Activated CD4-positive, CD25-positive, alpha-beta regulatory T cell treated with anti-CD3 and anti-CD28 coated beads, Interleukin-2, amount 50 U/mL, for 72 hours (primary cell): ENCODE measurements at places on chromosomes 2 and 18.

DNA sequence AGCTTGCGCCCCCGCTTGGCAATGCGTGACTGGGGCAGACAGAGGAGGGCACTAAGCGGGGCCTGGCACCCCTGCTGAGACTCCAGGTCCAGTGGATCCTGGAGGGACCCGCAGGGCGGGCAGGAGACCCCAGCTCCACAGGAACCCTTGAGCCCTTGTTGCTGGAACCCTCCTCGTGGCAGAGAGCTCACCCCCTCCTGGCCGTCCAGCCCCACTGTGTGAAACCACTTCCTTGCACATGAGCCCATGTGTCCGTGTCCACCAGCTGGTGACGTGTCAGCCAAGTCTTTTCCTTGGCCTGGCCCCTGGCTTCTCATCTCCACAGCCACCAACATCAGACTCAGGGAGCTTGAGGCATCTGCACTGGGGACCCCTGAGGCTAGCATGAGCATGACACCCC, 38.0 kb downstream of the BIN1 start:
- DNase-seq, result no peak

DNA sequence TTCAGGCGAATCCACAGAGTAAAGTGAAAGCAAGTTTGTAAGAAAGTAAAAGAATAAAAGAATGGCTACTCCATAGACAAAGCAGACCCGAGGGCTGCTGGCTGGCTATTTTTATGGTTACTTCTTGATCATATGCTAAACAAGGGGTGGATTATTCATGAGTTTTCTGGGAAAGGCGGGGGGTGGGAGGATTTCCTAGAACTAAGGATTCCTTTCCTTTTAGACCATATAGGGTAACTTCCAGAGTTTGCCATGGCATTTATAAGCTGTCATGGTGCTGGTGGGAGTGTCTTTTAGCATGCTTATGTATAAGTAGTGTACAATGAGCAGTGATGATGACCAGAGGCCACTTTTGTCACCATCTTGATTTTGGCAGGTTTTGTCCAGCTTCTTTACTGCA, 59.8 kb downstream of the SLC4A3 start:
- no peak for DNase-seq

- DNase-seq, result no peak
These were observed 388.3 kb downstream of the NR4A2 start for GRCh38 chr2:155944218-155944617.

DNA sequence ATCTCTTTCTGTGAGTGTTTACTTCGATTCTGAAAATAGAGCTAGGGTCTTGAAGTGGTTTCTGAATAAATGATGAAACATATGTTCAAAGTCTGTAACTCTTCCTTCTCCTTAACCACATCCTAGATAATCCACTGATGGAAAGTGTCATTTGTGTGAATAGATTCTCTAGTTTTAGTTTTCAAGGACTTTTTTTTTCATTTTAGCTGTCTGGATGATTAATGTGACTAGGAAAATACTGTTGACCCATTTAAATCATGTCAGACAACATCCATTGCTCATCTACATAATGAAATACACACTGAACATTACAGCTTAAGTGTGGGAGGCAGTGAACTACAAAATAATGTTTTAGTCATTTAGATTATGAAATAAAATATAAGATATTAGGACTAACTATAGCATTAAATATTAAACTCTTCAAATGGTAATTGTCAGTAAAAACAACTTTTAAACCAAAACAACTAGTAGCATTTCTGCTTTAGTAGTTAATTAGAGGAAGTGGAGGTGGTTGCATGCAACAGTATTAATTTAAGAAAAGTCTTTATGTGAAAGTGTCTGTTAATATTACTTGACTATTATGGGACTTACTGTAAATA, 39.1 kb upstream of the DLX1 start:
- no peak for DNase-seq

DNA sequence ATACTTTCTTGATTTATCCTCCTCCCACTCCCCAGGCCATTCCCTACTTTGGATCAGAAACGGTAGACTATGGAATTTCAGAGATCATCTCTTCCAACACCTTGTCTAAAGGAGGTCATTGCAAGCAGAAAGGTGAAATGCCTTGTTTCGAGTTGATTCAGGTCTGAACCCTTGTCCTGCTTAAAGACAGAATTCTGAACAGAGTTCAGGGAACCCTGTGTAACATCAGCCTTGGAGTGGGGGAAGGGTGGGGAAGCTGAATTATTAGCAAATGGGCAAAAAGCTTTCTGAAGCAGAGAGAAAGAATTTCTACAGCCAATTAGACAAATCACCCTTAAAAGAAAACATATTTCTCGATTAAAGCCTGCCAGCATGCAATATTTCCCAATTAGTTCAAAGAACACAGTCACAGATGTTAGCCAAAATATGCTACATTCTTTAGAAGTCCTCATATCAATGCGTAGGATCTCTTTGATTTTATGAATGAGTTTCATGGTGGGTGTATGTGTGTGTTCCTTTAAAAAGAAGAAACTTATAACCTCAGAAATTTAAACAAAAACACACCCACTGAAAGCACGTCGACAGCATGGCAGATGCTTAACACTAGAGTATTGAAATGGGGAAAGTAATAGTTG, 353.1 kb downstream of the RND3 start:
- DNase-seq, result no peak

- no peak for DNase-seq
These were observed 624.9 kb upstream of the FANCL start for GRCh38 chr2:58866040-58866439.

DNA sequence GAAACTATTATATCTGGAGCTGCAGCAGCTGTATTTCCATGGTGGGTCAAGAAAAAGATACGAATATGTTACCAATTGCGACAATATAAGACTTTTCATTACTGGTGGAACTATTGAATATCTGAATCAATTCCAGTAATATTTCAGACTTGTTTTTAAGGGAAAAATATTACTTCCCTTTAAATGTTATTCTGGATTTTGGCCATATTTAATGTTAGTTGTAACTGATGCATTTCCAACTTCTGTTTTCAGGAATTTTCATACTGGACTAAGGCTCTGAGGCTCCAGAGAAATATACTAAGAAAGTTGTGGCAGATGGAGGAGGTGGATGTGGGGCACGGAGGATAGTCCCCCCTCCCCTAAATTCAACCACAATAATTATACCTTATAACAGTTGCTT, 555.2 kb upstream of the SETBP1 start:
- no peak for DNase-seq

- DNase-seq, result no peak
These were observed 55.2 kb downstream of the ADCYAP1 start for GRCh38 chr18:959854-960253.

GRCh38 chr2:201579536-201579935, 63.8 kb downstream of the TMEM237 start:
- no peak for DNase-seq

GRCh38 chr2:180890781-180891180, 89.6 kb upstream of the UBE2E3 start:
- no peak for DNase-seq

DNA sequence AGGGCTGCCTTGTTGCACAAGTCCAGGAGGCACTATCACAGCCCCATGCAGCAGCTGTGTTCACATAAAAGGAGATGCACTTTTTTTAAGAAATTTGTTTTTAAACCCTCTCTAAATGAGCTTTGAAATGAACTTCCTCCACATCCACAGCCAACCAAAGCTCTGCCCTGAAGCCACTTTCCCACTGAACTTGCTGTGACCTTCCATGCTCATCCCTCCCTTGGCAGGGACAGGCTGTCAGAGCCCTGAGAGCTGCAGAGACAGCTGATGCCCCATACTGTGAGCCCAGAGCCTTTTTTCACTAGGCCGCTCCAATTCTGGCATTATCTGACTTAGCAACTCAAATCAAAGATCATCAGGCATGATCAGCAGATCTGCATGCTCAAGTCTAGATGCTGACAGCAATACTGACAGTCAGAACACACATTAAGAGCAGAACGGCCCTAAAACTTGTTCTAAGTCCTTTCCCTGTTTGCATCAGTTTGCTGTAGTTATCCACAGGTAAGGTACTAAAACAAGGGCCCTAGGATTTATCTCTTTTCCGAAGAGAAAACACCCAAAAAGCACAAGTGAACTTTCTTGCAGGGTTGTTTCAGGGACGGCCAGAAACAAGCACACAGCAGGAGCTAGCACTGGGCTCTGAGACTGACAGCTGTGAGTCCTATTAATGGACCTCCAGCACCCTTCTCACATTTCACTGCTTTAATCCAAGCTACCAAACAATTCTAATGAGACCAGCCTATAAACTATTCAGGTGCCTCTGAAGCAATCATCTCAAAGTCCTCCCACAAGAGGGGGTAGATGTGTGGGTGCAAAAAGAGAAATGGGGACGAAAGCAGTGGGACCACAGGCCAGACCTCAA, 34.9 kb downstream of the RNU4ATAC start:
- DNase-seq, result no peak

GRCh38 chr2:31428001-31428418, 13.5 kb upstream of the XDH start:
- DNase-seq, result no peak

- DNase-seq, result no peak
These were observed 114.9 kb downstream of the TCF4 start for GRCh38 chr18:55473058-55473457.

GRCh38 chr2:60319031-60319547, 234.4 kb downstream of the BCL11A start:
- DNase-seq, result no peak

GRCh38 chr2:119550346-119550745, 6.1 kb downstream of the CFAP221 start:
- no peak for DNase-seq

- DNase-seq, result no peak
These were observed 148.1 kb downstream of the AGAP1 start for GRCh38 chr2:235641956-235642355.

DNA sequence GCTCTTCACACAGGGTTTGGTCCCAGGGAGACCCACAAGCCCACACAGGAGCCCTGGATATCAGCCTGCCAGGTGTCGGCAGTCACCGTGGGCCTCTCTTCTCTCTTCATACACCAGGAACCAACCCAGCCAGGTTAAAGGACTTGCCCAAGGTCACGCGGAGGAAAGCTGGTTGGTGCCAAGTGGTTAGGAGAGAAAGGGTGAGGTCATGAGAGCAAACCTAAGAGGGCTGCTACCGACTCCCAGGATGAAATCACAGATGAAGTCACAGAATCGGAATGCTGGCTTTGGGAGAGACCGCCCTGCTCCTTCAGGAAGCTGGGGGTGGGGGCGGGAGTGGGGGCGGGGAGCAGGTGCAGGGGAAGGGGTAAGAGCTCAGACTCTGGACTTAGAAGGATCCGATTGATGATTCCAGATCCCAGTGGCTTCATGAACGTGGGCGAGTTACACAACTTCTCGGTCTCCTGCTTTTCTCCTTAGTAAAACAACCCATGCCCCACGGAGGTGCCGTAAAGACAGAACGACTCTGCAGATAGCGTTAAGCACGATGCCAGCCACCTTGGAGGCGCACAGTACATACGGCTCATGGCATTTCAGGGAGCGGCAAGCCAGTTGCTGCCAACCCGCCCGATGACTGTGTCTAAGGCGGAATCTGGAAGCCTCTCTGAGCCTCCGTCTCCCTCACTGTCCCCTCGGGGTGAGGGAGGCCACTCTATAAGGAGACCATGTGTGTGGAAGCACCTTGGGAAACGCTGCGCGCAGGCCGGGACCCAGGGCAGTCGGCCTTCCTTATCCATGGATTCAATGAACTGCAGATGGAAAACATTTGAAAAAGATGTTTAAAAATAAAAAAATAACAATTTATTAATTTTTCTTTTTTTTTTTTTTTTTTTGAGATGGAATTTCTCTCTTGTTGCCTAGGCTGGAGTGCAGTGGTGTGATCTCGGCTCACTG, 23.0 kb upstream of the TAF1B start:
- no peak for DNase-seq

GRCh38 chr18:47936952-47937351, 6.5 kb upstream of the SMAD2 start:
- DNase-seq, result no peak

DNA sequence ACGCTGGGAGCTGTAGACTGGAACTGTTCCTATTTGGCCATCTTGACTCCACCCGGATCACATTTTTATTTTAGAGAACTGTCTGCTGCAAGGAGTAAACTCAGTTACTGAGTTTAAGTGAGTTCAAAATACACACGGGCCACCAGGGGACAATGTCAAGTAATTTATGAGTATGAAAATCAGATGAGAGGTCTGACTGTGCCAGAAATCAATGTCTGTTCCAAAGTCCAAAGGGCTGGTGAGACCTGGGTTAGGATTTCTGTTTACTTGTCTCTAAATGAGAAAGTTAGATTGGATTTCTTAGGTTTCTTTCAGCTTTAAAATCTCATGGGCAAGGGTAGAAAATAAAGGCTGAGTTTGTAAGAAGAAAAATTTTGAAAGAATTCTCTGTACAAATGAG, 465.8 kb upstream of the MEIS1 start:
- no peak for DNase-seq

GRCh38 chr2:219404291-219404910, 13.8 kb upstream of the DES start:
- DNase-seq, result no peak

DNA sequence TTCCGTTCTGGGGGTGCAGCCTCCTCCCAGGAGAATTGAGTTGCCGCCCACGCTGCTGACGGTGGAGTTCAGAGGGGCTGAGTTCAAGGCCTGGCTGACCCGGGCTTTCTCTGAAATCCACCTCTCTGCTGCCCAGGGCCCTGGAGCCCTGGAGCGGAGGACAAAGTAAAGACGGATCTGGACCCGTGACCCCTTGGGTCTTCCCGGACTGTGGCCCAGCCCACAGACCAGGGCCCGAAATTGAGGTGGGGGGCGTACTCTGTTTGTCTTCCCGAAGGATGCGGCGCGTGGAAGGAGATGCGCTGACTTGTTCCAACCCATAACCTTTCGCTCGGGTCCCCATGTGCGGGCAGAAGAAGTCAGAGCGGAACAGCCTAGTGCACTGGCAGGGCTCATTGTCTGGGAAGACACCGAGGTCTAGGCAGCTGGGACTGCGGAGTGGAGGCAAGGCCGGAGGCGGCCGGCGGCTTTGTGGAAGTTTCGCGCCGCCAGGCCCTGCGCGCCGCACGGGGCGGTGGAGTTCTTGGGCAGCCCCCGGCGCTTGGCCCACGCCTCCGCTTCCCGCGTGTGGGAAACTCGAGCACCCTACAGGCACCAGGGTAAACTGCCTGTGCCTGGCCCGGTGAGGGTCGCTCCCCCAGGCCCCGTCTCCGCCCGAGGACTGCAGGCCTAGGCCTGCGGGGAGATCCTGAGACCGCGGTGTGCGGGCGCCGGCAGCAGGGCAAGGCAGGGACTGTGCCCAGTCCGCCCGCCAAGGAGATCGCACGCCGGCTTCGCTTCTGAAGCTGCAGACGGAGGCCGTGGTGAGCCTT, 9.8 kb downstream of the POU3F3 start:
- DNase-seq, result no peak

- DNase-seq, result no peak
These were observed 11.3 kb downstream of the PIGN start for GRCh38 chr18:62175521-62175920.

GRCh38 chr2:63784461-63784860, 57.2 kb upstream of the UGP2 start:
- DNase-seq, result no peak
